ENCODE measurements at places on chromosomes 2 and 18.

DNA sequence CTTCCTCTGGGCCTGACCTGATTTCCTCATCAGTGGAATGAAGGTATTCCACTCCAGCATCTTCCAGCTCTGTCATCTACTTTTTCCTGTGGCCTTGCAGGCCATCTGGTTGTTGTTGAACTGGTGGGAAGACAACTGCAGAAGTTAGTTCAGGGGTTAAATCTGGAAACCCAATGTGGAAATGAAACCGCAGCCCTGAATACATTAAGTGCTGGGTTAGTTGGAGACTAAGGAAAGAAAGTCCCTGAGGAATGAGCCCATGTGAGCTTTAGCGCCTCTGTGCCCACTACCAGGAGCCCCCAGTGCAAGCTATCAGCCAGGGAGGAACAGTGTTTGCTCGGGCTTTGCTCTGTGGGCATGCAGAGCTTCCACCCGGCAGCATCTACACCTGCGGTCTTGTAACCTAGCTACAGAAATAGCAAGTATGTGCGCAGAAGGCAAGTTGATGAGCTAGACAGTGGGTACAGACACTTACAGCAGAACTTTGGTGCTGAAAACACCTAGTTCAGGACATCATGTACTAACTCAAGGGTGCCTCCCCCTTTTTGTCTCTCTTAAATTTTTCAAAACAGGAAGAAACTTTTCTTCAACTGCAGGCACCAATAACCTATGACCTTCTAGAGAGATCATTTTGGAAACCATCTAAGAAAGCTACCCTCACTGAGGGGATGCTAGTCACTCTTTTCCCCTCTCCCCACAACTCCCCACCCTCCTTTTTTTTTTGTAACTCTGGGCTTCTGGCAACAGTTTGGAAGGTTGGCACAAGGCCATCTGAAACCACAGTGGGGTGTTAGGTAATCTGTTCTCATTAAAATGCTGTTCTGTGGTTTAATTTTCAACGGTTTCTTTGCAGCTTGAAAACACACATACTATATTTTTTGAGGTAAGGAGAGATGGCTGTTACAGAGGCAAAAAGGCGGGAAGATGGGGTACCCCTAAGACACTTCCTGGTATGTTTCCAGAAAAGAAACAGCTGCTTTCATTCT lies 18.3 kb upstream of the CXCR4 start:
- DNase-seq = peak; percentile 78

GRCh38 chr2:72605836-72606442 lies 219.9 kb downstream of the EXOC6B start:
- DNase-seq = no peak

- DNase-seq = peak; percentile 12
These were observed 38.4 kb downstream of the CAB39 start for GRCh38 chr2:230751062-230751461.

- no peak for DNase-seq
These were observed 65.1 kb downstream of the CRIM1 start for GRCh38 chr2:36420569-36421181.

DNA sequence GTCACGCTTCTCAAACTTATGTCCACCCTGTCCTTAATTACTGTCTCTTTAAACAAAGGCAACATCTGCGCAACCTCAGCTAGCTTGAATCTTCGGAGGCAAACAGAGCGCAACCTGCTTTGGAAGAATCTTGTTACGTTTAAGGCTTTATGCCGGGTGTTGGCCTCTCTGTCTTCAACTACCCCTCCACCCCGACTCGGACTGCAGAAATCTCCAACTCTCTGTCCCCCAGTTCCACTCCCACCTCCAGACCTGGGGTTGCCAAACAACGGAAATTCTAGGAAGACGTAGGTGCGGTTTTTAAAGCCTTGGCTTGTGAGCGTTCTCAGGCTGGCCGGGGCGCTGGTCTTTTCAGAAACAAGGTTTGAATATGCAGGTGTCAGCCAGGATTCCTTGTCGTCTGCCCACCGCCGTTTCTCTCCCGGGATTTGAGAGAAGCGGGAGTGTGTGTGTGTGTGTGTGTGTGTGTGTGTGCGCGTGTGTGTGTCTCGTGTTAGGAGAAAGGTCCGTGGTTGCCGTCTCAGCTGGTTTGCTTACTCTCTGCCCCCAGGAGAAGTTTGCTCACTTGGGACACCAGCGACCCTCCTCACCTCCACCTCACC lies 1.1 kb upstream of the ONECUT2 start:
- DNase-seq = no peak

DNA sequence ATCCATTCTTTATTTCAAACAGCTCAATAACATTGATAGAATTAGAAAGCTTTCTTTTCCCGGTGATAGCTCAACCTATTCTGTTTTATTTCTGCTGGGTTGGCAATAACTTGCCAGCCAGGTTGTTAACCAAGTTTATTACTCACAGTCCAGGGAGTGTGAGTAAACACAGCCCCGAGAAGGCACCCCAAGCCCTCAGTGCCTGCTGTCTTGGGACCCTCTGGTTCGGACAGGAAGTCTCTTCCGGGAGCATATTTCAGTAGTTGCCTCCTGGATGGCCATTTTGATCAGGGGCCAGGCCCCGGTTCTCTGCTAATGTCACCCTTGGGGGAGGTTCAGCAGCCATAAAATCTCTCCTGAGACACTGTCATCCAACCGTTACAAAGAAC lies 176.8 kb downstream of the INO80D start:
- DNase-seq = no peak

DNA sequence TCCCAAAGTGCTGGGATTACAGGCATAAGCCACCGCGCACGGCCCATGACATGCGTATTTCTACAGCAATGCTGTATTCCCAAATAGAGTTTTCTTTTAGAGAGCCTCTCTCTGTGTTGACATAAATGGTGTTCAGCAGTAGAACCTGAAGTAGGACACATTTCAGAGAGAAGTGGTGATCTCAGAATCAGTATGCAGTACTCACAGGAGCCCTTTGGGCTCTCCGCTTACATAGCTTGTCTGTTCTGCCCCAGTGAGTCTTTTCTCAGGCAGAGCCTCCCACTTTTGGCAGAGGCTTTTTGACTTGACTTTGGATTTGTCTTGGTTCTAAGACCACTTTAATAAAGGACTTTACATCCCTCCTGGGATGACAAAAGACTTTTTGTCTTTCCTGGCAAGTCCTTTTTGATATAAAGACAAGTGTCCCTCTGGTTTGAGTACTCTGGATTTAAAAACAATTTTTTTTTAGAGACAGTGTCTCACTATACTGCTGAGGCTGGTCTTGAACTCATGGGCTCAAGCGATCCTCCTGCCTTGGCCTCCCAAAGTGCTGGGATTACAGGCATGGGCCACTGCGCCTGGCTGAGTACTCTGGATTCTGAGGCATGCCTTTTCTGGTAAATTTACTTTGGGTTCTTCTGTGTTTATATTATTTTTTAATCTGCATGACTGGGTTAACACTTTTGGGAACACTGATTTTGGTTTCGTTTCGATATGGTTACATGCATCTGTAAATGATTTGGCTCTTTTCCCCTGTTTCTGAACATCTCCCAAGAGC lies 113.3 kb downstream of the SMAD2 start:
- DNase-seq = no peak

DNA sequence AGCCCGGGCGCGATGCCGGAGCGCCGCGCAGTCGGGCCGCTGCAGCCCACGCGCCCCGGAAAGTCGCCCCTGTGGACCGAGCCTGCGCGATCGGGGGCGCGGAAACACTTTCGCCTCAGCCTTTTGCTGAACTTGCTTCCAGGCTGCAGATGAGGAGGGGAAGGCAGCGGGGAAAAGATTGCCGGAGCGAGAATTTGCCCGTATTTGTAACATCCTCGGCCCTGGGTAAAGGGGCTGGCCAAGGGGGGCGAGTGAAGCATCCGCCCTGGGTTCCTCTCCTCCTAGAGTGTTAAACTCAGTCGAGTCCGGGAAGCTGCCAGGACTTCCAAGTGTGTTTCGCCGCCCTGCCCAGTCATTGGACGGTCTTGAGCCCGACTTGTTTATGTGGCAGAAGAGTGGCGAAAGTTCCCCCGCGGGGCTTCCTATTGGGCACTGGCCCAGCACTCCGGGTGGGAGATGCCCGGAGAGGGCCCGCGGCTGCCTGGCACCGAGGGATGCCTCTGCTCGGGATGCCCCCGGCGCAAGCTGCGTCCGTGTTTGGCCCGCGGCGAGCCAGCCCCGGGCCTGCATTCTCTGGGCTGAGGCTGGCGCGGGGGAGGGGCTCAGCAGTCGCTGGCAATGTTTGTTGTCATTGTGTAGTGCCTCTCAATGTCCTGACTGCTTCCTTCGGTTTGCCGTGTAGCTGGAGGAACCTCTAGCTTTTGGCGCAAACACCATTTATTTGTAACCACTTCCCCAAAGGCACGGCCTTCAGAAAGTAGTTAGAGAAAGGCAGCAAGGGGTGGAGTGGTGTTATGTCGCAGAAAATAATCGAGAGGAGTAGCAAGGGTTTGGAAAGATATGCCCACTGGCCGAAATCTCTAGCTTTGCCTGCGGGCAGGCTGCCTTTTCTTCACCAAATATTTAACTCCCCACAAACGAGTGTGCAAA lies 1.1 kb downstream of the CYBRD1 start:
- peak; percentile 19 for DNase-seq

- DNase-seq = no peak
These were observed 81.4 kb downstream of the BCL11A start for GRCh38 chr2:60472041-60472440.

DNA sequence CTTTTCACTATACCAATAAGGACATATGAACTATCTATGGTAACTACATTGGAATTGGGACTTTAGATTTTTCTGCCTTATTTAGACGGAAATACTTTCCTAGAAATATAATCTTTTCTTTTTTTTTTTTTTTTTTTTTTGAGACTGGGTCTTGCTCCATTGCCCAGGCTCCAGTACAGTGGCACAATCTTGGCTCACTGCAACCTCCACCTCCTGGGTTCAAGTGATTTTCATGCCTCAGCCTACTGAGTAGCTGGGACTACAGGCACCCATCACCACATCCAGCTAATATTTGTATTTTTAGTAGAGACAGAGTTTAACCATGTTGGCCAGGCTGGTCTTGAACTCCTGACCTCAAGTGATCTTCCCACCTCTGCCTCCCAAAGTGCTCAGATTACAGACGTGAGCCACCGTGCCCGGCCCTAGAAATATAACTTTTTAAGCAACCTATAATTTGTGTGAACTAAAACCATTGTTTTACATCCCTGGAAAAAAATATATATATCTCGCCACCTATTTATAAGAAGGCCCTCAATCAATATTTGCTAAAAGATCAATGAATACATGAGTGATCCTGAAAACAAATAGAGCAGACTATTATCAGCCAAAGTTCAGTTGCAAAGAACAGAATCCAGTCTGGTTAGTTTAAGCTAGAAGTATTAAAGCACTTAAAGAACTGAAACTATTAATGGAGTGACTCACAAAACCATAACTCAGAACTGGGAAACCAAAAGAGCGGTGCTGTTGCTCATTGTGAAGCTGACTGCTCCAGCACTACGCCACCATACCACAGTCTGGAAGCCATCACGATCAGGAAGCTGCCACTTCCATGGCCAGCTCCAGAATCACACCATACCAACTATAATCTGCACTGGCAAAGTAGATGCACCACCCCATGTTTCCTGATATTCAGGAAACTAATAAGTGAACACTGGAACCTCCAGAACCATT lies 8.4 kb upstream of the HNRNPLL start:
- peak; percentile 40 for DNase-seq

DNA sequence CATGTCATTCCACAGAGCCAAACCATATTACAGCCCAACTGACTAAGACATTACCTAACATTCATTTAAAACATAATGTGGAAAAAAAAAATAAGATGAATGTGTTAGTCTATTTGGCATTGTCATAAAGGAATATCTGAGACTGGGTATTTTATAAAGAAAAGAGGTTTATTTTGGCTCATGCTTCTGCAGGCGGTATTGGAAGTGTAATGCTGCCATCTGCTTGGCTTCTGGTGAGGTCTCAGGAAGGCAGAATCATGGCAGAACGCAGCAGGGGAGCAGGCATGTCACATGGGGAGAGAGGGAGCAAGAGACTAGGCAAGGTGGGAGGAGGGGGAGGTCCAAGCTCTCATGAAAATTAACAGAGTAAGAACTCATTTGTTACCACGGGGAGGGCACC lies 504.8 kb upstream of the LRATD1 start:
- no peak for DNase-seq

DNA sequence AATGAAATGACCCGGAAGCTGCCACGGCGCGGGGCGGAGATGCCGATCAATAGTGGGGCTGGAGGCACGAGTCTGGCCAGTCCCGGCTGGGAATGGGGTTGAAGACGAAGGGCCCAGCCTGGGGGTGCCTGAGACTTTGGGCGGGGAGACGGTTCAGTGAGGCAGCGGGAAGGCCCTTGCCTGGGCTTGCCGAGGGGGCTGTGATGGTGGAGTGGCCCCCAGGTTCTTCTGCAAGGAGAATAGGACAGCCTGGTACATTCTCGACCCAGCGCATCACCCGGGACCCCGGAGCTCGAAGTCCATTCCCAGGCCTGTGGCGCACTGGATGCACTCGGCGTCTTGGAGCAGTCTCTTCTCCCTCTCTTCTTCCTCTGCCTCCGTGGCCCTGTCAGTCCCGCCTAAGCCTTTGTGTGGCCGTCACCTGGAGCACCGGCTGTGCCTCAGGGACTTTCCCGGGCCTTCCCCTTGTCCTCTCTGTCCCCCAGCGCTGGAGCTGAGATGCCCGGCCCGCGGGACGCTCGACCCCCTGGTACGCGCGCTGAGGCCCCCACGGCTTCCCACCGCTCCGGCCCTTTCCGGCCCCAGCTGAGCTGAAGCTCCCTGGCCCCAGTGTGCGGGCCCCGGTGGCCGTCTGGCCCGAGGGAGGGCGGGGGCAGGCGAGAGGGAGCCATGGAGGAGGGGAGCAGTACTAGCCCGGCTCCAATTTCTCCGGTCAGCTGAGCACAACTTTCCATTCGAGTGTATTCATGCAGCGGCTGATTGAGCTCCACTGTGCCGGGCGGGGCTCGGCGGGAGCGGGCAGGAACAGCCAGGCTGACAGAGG lies 8.0 kb downstream of the SIX3 start:
- DNase-seq = no peak
